Astrocyte of the hippocampus (primary cell): ENCODE measurements at places on chromosomes 3 and 15.

DNA sequence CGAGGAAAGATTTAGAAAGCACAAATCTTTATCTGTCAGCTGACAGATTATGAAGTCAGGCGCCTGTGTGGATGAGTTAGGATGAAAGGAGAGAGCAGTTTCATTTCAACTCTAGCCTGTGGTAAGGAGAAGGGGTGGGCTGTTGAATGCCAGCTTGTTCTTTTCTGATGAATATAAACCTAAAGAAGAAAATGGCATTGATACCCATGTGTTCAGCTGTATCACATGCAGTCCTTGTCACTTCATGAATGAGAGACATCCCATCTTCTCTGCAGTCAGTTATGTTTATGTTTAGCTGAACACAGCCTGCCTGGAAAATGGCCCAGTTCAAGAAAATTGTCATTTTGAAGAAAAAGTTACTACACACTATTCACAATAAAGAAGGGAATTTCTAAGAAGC lies 345.7 kb upstream of the RBMS3 start:
- no peak for DNase-seq

- no peak for DNase-seq
Observed at GRCh38 chr3:195356151-195357086, 85.5 kb upstream of the XXYLT1 start.

- DNase-seq: no peak
Observed at GRCh38 chr3:156723182-156723619, 48.8 kb downstream of the TIPARP start.

- DNase-seq: no peak
Observed at GRCh38 chr15:39610665-39611064, 29.8 kb downstream of the THBS1 start.

DNA sequence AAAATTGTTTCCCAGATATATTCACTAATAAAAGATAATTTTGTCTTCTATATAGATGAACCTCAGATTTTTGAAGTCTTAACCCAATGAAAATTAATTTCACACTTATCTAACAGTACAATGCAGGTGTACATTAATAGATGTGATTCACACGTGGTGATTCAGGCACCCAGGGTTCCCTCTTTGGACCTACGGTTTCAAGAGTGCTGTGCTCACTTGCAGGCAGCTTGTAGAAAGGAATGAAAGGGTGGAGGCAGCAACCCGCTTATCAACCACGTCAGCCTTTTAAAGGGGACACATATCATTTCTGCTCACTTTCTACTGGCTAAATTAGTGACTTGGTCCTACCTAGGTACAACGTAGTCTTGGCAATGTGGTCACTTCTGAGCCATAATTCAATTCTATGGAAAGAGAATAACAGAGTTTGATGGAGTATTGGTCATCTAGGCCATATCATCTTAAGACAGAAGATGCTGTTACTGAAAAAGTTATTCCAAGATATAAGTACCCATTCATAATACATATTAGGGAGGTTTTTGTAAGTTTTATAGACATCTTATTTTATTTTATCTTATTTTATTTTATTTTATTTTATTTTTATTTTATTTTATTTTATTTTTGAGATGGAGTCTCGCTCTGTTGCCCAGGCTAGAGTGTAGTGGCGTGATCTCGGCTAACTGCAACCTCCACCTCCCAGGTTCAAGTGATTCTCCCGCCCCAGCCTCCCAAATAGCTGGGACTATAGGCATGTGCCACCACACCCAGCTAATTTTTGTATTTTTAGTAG lies 37.9 kb downstream of the ACP3 start:
- no peak for DNase-seq

- no peak for DNase-seq
Observed at GRCh38 chr3:155197786-155198185, 95.7 kb downstream of the STRIT1 start.

GRCh38 chr3:190502946-190503345 lies 10.9 kb upstream of the IL1RAP start:
- DNase-seq: no peak

DNA sequence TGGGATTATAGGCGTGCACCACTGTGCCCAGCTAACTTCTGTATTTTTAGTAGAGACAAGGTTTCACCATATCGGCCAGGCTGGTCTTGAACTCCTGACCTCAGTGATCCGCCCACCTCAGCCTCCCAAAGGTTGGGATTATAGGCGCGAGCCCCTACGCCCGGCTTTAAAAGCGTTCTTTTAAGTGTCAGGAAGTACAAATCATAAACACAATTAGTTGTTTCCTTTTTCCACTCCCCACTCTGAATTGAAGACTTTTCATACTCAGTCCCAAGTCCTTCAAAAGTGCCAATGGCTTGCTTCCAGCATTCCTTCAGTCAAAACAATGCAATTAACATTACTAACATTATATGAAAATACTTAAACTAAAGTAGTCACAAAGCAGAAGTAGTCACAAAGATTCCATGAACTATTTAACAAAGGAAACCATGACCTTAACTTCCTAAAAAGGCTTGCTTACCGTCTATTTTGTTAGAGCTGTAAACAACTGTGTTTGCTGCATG lies 8.1 kb downstream of the WDR82 start:
- no peak for DNase-seq
